Mucosa of gallbladder (tissue), 1 donor: ENCODE measurements at places on chromosomes 6 and 20. TPM values are rescaled to one million over a fixed set of nuclear protein-coding genes. Genes with fewer than 3 reads are reported as not detected.

TUBB2B gene
- 24.5 TPM for total RNA-seq

DSN1 gene
- total RNA-seq, result 8.7 TPM

CTCFL gene
- total RNA-seq, result 0.17 TPM

MPIG6B gene
- total RNA-seq, result 0.37 TPM

GNAS gene
- total RNA-seq, result 801 TPM

DAAM2 gene
- total RNA-seq, result 12.5 TPM
